ENCODE measurements at places on chromosomes 7 and 10.
A peak's percentile ranks its signal among the peaks of the same experiment; 100 is the strongest.

DNA sequence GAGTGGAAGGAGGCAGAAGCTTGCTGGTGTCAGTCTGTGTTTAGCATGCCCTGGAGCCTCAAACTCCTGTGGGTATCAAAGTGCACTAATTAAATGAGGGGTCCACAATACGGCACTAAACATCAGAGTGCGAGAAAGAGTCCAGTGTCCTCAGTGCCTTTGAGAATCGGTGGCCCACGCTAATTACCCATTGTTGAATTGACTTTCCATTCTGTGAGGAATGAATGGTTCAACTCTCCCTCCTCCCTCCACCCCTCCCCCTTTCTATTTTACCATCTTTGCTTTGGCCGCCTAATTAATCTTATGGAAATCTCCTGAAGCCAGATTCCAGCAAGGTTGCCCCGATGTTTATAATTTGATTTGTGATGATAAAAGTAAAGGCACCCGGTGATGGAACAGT is 217.8 kb downstream of the TFEC start:
- DNase-seq: no peak

DNA sequence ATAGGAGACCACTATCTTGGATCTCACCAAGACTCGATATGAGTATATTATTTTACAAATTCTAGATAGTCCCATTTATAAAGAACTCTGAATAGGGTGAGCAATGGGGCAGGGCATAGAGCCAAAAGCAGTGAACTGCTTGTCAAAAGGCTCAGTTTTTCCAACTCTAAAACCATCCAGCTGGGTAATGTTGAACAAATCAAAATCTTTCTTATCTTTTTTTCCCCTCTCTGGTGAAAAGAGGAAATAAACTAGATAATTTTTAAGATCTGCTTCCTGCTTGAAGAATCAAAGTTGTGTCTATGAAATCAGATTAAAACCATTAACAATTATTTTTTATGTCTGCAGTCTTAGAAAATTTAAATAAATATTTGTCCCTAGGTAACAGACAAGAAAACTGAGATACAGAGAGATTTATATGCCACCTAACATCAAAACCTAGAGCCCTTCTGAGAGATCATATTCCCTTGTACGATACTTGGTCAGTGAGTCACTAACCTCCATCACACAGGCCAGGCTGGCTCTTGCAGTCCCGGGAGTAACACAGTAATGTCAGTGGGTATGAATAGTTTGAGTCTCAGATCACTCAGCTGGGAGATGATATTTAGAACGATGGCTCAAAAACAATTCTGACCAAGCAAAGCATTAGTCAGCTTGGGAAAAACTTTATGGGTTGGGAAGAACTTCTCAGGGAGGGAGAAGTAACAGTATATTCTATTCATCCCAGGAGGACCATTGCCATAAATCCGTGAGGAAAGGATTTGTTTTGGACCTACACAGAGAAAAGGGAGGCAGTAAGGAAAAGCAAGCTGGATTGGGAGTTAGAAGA is 178.8 kb downstream of the REEP3 start:
- DNase-seq: peak; percentile 74

GRCh38 chr7:114531326-114531725 is 116.7 kb downstream of the FOXP2 start:
- no peak for DNase-seq

GRCh38 chr7:143390104-143390772 is 9.1 kb downstream of the ZYX start:
- DNase-seq: no peak

- no peak for DNase-seq
Observed at GRCh38 chr7:75040512-75040911, 33.1 kb downstream of the RCC1L start.

- DNase-seq: no peak
Observed at GRCh38 chr7:44960011-44960580, 18.7 kb downstream of the MYO1G start.

DNA sequence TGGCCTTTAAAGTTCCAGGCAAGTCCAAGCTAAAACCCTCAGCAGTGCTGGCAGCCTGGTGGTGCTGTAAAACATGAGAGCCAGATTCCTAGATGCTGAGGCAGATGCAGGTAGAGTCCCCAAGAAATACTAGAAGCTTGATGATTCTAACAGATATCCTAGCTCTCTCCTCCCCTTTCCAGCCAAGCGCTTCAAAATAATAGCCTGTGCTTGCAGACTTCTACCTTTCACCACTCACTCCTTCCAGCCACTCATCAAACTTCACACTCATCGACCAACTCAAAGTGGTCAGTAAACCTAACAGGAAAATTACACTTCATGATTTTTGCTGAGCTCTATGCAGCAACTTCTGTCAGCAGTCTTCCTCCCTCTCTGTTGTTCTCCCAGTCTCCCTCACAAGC is 50.2 kb downstream of the LMBR1 start:
- DNase-seq: no peak

GRCh38 chr10:27537166-27537565 is 33.1 kb downstream of the RAB18 start:
- DNase-seq: no peak

GRCh38 chr7:117902314-117902889 is 29.2 kb upstream of the CTTNBP2 start:
- no peak for DNase-seq

- DNase-seq: peak; percentile 15
Observed at GRCh38 chr7:117818232-117818631, 55.0 kb downstream of the CTTNBP2 start.
